ENCODE measurements at places on chromosomes 4 and X.

GRCh38 chrX:44392767-44393166 is 49.3 kb upstream of the EFHC2 start:
- no peak for DNase-seq

DNA sequence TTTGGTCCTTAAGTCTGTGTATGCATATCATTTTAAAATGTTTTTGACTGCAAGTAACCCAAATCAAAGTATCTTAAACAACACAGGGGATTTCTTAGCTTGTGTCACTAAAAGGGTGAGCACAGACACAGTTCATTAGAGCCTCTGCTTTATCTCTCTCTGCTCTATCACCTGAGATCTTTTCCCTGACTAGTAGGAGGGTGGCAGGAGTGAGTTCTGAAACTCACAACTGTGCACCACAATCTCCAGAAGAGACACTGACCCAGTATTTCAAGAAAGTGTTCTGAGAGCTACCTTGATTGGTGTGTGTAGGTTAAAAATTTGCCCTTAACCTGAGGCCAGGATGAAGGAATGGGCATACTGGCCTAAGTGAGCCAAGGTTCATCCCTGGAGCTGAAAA is 24.8 kb downstream of the CCSER1 start:
- DNase-seq, result no peak

DNA sequence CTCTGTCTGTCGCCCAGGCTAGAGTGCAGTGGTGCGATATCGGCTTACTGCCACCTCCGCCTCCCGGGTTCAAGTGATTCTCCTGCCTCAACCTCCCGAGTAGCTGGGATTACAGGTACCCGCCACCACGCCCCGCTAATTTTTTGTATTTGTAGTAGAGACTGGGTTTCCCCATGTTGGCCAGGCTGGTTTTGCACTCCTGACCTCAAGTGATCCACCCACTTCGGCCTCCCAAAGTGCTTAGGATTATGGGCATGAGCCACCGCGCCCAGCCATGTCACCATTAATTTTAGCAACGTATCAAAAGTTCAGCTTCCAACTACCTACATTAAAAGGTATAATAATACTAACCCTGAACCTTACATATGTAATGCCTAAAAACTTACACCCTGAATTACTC is 940 bp upstream of the UTP3 start:
- no peak for DNase-seq

GRCh38 chr4:115514675-115515074 is 401.3 kb upstream of the NDST4 start:
- DNase-seq, result no peak

DNA sequence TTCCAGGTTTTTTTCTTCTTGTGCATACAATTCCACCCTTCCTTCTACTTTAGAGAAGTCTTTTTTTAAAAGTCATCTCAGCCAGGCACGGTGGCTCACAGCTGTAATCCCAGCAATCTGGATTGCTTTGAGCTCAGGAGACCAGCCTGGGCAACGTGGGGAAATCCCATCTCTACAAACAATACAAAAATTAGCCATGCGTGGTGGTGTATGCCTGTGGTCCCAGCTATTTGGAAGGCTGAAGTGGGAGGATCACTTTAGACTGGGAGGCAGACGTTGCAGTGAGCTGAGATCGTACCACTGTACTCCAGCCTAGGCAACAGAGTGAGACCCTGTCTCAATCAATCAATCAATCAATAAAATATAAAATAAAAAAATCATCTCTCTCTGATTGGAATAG is 14.8 kb downstream of the ELOVL6 start:
- no peak for DNase-seq

- no peak for DNase-seq
Observed at GRCh38 chrX:3589474-3589873, 124.0 kb downstream of the PRKX start.

DNA sequence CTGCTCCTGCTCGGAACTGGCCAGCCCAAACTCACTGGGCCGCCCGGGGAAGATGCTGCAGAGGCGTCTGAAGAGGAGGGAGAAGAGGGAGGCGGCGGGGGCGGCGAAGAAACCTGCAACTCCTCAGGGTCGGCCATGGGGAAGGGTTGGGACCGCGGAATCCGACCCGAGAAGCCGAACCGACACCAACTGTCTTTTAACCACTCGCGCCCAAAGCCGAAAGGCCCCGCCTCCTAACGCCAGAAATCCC is at the start of gene C4orf46:
TSS of gene C4orf46 (minus strand) at position 223 of the 250 bp plus-strand sequence. CDS start at position 137, 86 bp downstream.
- no peak for DNase-seq

GRCh38 chrX:77527233-77528001 is 80.2 kb downstream of the FGF16 start:
- no peak for DNase-seq

GRCh38 chrX:148024425-148025148 is 43.5 kb downstream of the FMR1NB start:
- no peak for DNase-seq

GRCh38 chrX:82842286-82842685 is 665.8 kb upstream of the POU3F4 start:
- DNase-seq, result no peak

DNA sequence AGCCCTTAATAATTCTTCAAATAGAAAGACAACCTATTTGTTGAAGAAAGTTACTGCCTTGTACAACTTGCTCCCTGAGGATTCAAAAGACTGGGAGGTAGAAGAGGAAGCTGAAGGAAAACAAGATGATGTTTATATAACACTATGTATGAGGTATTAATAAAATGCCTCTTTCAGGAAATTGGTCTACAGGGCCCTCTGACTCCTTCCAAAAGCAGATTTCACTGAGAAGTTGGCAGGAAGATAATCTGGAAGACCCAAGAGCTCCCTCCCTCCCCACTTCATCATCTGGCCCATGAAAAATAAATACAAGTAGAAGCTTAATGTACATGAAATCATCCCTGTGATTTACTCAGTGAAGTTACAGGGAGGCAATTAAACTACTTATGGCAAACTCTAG is 107.5 kb upstream of the MAGEC2 start:
- DNase-seq, result no peak

DNA sequence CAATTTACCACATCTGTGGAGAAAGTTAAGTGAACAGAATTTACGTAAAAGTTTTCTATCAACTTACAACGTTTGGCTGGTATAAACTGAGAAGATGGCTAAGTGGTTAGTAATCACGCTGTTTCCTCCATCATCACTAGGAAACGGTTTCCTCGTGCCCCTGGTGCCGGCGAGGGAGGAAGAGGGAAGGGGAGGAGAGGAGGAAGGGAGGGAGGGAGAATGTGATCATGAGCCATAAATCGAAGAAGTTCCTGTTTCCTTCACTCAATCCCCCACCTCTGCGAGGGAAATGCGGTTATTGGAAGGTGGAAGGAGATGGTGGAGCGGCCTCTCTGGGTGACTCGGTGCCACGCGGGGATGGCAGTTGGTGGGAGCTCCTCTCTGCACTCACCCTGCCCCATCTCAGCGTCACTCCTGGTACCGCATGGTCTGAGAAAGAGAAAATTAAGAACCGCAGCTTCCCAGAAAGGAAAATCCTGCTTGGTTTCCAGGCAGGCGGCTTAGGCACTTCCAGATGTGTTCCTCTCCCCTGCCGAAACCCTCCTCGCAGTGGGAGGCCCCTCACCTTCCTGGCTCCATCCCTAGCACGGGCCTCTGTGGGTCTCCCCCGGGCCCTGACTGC is 216.8 kb downstream of the AFAP1 start:
- no peak for DNase-seq

- DNase-seq, result no peak
Observed at GRCh38 chr4:110620691-110621327, 2.1 kb downstream of the PITX2 start.

- DNase-seq, result no peak
Observed at GRCh38 chrX:68832101-68832416, 3.2 kb downstream of the EFNB1 start.

GRCh38 chrX:71998836-71999509 is 88.3 kb downstream of the NHSL2 start:
- DNase-seq, result no peak

DNA sequence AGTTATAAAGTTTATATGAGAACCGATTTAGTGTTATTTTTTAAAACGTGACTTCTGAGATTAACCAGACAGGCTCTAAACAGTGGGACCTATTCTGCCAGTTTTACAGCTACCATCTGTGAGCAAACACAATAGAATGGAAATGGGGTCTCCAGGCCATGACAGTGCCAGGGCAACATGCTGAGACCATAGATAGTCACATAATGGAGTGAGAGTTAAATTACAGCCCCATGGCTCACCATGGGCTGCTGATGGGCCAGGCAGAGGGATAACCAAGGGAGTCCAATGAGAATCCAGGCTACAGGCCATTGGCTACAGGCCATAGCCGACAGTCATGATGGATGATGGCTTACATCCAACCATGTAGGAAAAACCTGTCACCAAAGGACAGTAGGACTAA is 183.5 kb upstream of the NDP start:
- no peak for DNase-seq

- no peak for DNase-seq
Observed at GRCh38 chrX:119736206-119736764, 22.1 kb upstream of the SOWAHD start.

DNA sequence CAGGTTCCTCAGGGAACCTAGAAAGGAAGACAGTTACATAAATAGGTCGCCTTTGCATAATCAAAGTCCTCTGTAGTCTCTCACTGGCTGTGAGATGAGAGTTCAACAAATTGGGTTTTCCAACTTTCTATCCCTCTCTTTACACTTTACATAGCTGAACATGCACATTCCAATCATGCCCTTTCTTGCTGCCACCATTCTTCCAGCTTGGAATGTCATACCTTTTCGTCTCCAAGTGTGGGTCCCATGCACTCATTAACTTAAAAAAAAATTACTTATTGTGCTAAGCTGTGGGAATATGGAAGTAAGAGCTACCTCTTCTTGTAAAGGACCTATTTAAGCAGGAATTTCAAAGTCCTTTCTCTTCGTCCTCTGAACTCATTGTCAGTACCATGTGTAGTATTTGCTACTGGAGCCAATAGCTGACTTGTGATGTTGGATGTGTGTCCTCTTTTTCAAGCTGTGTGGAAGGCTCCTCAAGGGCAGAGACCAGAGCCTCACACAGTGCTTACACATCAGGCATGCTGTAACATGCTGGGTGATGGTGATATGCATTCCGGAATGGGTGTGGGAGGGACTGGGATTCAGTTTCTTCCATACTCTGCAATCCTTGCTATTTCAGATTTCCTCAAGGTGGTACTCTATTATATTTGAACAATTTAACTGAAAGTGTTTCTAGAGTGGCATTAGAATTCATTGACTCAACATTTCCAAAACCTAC is 7.1 kb downstream of the ENOPH1 start:
- no peak for DNase-seq

GRCh38 chr4:26762650-26763049 is 98.0 kb upstream of the STIM2 start:
- DNase-seq, result no peak

DNA sequence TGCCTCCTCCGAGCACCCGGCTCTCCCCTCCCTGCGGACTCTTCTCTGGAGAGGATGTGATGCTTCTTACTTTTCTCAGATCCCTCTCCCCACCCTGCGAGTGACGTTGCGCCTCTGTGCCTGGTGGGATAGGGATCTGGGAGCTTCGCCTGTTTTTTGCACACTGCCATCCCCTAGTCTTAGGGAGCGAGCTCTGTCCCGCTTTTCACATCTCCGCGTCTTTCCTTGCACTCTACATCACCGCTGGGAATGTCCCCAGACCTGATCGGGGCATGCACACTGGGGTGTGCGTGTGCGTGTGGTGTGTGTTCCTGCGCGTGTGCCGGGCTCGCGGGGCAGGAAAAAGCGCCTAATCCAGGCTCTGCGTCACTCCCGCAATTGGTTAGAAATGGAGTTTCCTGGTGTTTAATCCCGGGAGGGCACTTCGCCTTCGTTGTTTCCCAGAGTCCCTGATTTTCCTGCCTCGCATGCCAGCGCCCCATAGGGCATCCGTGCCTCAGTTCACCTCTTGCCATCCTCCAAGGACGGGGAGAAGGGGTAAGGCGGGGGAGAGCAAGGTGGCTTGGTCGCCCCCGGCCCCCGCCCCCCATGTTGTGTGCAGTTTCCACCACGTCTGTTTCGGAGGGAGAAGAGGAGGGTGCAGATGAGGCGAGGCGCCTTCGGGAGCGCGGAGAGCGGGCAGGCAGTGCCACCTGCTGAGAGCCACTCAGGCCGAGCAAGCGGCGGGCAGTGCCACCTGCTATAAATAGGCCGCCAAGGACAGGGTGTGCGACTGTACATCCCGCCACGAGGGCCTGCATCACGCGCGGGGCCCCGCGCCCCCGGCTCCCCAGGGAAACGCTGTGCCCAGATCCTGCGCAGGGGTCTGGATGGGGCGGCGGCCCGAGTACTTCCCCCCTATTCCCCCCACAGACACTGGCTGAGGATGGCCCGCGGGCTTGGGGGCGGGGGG is 759 bp upstream of the TBC1D1 start:
- no peak for DNase-seq

- no peak for DNase-seq
Observed at GRCh38 chr4:68655764-68656444, 14.5 kb downstream of the UGT2B15 start.

GRCh38 chr4:125781651-125782050 is 466.9 kb downstream of the FAT4 start:
- DNase-seq, result no peak

- DNase-seq, result no peak
Observed at GRCh38 chrX:9291629-9292028, 173.2 kb upstream of the TBL1X start.

GRCh38 chr4:81505004-81505598 is 33.4 kb upstream of the RASGEF1B start:
- DNase-seq, result no peak

GRCh38 chrX:13763489-13763888 is 28.9 kb downstream of the OFD1 start:
- DNase-seq, result no peak

DNA sequence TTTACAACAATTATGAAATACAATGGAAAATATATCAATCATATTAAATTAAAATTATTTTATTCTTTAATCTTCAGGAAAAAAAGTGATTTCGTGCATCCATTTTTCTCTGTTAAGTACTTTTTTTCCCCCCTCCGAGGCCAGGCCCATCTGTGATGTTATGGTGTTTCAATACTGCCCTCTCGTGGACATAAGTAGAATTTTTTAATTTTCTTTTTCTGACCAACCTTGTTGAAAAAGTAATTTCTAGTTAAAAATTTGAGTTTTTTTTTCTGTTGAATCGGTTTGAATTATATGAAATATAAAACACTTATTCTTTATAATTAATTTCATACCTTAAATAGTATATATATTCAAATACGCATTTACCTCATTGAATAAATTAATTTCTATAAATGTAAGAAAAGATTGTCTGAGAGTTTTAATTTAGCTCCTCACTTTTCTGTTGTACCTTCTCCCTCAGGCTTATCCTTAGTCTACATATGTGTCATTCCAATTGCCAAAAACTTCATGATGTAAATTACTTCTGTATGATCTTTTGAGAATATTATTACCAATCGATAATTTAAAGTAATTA is 175.8 kb upstream of the TECRL start:
- no peak for DNase-seq

GRCh38 chr4:6228158-6229067 is 28.1 kb upstream of the JAKMIP1 start:
- DNase-seq, result no peak
